ENCODE measurements at places on chromosomes 3 and 15.

DNA sequence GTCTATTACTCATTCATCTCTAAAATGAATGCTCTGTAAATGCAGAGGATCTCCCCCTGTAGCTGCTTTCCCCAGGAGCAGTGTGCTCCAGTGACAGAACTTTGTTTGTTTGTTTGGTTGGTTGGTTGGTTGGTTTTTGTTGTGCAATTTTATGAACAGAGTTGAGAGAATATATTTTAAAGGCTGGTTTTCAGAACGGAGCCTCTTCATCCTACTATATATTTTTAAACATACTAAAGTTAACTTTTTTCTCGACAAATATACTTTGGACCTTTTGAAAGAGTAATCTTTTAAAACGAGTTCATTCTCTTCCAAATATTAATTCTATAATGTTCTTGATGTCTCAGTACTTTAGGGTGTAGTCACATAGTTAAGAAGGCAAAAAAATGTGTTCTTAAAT is 20.2 kb downstream of the RYR3 start:
- DNase-seq: no peak

DNA sequence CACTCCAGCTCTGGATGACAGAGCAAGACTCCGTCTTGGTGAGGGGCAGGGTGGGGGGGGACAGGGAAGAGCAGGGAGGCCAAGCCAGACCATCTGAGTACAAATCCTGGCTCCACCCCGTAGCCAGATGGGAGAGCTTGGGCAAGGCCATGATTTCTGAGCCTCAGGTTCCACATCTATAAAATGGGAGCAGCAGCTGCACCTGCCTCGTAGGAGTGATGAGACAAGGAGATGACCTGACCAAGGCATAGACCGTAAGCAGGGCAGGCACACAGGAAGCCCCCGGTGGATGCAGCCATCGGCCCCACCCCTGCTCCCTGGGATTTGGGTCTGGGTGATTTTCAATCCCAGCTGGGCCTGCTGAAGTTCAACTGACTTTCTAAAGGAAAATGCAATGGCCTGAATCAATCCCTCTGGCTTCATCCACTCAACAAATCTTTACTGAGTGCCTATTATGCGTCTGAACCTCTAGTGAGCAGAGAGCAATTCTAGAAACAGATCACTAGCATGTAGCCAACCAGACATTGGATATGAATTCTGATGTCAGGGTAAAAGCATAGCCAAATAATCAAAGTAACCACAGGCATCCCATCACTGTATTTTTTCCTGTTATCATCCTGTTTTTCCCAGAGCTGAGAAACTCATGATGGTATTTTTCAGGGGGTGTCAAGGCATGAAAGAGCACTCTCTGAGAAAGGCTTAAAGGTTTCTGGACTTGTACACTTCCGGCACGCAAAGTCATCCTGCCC is 141.2 kb downstream of the NUP210 start:
- DNase-seq: no peak

GRCh38 chr3:51353131-51353530 is 32.0 kb upstream of the MANF start:
- no peak for DNase-seq

- no peak for DNase-seq
Measured at GRCh38 chr15:50210462-50211157, 28.6 kb downstream of the SLC27A2 start.

GRCh38 chr3:31133541-31133940 is 239.1 kb upstream of the GADL1 start:
- no peak for DNase-seq

- peak; percentile 4 for DNase-seq
Measured at GRCh38 chr3:42190701-42191442, 75.1 kb downstream of the CCK start.

DNA sequence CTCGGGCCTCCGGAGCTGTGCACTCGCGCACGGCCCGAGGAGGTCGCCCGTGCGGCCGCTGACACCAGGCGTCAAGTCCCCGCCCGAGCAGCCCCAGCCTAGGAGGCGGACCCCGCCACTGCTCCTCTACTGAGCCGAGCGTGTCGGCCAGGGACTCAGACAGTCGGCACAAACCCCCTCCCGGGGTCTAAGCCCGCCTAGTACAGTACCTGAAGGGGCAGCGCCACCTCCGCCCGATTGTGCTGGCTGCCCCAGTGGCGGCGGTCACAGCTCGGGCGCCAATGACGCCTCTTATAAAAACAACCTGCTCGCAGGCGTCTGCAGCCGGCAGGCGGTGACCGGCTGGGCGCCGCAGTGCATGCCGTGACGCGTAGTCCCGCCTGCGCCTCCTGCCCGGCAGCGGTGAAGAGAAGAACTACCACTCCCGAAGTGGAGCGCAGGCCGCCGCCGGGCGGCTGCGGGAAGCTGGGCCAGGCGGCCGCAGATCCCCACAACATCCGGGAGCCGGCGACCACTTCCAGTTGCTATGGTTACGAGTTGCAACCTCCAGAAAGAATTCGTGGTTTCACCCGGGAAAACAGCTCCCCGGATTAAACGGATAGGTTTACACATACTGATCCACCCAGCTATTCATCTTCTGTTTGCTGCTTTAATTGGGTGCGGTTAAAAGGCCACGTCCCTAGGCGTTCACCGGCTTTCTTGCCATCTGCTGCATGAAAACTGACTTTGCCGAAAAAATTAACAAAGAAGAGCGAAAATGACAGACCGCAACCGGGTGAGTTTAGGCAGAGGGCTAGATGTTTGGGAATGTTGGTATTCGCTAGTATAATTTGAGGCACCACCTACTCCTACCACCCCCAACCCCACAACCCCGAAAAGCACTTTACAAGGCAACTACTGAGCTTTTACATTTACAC is at the start of the genes CCPG1 and PIERCE2:
Gene CCPG1, minus strand, starts transcription at position 348 of the 917 bp plus-strand sequence. CDS start 18,935 bp downstream, outside the sequence.
Gene PIERCE2, plus strand, starts transcription at position 484 of the 917 bp plus-strand sequence. Its CDS starts 274 bp downstream, at position 758.
- DNase-seq: peak; percentile 94

DNA sequence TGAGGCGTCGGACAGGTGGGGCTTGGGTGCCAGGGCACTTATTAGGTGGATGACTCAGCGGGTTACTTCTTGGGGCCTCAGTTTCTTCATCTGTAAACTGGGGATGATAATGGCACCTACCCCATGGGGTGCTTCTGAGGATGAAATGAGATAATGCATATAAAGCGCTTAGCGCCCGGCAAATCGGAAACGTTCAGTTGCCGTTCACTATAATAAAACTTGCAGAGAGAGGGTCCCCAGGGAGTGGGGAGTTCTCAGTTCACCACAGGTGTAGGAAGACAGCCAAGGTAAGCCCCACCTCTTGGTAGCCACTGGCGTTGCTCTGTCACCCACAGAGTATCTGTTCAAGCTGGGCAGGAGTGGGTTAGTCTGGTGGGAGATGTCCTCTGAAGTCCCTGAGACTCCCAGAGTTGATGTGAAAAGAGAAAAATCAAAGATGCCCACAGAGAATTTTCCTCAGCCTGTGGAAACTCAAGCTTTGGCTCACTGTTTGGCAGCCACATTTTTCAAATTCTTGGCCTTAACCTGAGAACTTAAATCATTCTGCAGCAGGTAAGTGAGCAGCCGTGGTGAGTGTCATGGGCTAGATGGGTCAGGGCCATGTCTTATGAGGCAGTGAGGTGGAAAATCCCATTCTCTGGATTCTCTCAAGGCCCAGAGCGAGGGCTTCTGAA is 221.5 kb upstream of the BHLHE40 start:
- DNase-seq: no peak

DNA sequence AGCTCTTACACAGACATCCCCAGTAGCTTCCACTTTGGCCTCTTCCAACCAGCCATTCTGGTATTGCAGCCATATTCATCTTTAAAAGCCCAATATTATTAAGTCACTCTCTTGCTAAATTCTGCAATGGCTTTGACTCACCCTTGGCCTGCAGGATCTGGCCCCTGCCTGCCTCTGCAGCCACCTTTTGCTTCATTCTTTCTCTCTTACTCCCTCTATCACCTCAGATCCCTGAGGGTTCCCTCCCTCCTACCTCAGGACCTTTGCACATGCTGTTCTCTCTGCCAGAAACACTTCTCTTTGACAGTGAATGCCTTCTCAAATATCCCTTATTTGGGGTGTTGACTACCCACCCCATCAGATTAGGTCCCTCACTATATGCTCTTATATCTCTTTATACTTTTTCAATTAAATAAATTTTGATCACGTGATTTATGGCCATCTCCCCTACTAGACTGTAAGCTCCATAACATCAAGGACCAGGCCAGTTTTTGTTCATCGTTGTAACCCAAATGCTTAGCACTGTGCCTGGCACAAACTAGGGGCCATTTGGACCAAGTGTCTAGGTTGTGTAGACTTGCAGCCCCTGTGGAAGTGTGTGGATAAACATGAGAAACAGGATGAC is 32.3 kb upstream of the UBE2Q2 start:
- no peak for DNase-seq

- DNase-seq: no peak
Measured at GRCh38 chr3:135090020-135090717, 295.1 kb downstream of the EPHB1 start.

GRCh38 chr3:130688015-130688688 is 58.5 kb downstream of the PIK3R4 start:
- DNase-seq: no peak

- DNase-seq: no peak
Measured at GRCh38 chr3:177213801-177214535, 16.7 kb upstream of the TBL1XR1 start.

- DNase-seq: no peak
Measured at GRCh38 chr3:140468407-140468806, 209.5 kb upstream of the TRIM42 start.

GRCh38 chr3:110946810-110947209 is 124.8 kb upstream of the NECTIN3 start:
- DNase-seq: no peak

GRCh38 chr3:97200387-97200786 is 386.0 kb downstream of the EPHA6 start:
- no peak for DNase-seq

DNA sequence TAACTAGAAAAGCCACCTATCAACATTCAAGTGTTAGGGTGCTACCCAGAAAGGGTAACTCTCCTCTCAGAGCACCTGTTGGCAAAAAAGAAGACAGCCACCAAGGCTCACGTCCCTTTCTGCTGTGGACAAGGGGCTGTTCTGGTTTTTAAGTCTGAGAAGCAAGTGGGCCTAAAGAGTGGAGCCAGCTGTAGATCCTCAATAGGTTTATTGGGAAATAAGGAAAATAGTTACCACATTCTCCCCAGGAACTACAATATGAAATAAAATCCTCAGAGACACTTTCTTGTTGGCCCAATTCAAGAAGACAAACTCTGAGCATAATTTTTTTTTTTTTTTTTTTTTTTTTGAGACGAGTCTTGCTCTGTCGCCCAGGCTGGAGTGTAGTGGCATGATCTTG is 35.8 kb downstream of the LRIG1 start:
- DNase-seq: no peak

DNA sequence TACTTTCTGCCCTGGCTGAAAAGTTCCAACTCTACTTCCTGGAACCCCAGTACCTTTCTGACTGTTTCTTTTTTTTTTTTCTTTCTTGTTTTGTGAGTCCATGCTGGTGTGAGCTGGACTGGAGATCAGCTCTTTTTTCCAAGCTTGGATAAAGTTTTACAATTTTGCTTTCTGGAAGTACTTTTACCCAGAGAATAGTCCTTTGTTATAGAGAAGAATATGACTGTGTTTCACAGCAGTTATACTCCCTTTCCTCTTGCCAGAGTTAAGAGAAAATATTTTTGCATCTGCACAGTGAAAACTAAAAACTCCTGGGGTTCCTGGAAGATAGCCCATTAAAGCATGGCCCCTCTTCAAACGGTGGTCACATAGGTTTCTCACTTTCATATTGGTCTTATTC is 1100.6 kb downstream of the OTOL1 start:
- no peak for DNase-seq

DNA sequence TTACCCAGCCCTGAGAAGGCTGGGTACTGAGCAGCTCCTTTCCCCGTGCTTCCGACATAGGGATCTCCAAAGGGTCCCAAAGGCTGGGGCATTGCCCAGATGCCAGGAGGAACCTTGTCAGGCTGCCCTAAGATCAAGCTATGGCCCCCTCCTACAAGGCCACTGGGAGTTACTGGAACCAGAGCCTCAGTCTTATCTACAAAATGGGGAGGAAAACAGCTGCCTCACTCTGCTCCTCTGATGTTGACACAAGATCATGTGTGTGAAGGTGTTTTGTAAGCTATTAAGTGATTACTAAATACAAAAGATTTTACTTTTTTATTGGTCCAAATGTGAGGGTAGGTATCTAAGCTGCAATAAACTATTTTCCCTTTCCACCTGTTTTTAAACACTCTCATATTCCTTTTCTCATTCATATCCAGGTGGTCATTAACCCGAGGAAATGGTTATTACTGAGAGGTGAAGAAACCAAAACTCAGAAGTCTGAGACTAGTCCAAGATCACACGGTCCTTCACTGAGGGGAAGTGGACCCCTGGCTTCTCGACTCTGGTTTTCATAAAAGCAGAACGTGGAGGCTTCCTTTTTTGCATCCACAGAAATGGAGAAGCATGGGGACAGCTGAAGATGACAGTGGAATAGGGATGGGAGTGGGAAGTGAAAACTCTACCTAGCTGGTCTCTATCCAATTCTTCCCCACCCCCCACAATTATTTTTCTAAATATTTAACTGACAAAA is 1.7 kb downstream of the ARPIN start:
- no peak for DNase-seq

Data from HL-60 (cell line).